ENCODE measurements at places on chromosomes 3 and 15.

GRCh38 chr15:88003541-88004327 lies 252.8 kb downstream of the NTRK3 start:
- DNase-seq, result no peak

GRCh38 chr15:65368302-65369211 lies 9.2 kb downstream of the IGDCC3 start:
- DNase-seq, result no peak

DNA sequence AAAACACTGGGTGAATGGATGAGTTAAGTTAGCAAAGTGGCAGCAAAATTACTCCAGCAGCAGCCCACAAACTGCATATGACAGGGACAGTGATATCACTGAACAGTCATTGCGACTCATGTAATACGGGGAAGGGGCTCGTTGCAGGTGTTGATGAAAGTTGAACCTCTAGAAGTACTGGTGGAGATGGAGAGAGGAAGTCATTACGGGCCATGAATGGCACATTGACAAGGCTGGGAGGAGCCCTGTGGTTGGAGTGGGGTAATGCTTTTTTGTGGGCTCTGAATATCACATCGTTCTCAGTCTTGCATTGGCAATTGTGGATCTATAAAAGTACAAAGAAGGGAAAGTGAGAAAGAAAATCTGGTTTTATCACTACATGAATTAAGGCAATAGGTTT lies 278.1 kb downstream of the ZPLD1 start:
- no peak for DNase-seq

DNA sequence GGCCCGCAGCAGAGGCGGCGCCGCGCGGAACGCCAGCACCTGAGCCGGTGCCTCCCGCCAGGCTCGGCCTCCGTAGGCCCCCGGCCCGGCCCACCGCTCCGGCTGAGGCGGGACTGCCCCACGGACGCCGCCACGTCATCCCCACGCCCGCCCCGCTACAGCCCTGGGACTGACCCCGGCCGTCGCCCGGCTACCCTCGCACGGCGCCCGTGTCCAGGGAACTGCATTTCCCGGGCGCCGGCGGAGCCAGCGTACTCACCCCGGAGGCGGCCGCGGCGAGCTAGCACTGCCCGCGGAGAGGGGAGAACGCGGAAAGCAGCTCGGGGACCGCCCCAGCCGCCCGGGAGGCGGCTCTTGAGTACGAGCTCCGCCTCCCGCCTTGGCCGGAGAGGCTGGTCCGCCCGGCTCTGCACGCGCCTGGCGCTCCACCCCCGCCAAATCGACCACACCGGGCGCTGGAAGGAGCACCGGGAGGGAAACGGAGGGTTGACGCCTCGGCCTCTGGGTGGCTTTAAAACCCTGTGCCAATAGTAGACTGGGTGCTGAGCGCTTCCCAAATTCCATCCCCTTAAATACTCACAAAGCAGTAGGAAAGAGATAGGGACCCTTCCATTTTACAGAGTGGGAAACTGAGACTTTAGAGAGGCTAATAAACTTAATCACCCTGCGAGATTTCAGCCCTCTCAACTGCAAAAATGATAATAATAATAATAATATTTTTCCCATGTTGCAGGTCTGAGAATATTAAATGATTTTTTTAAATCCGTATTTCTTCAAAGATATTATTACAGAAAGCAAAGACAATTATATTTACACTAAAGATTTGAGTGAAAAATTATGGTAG lies at the start of gene B4GALT4:
Gene B4GALT4, minus strand, starts transcription at position 288 of the 844 bp plus-strand sequence. CDS start 10,779 bp downstream, outside the sequence.
- DNase-seq, result peak; percentile 37

DNA sequence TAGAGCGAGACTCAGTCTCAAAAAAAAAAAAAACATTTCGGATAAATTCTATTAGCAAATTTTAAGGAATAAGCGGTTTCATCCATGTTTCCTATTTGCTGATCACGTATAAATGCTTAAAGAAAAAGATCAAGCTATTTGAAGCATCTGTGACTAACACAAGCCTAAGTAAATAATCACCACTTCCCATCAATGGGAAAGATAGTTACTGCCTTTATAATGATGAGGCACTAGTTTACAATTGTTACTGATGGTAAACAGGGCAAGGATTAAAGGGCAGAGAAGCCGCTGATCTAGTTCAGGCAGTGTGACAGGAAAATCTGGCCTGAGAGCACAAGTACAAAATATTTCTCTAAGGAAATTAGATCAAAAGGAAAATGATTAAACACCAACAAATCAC lies 13.7 kb downstream of the CLPX start:
- DNase-seq, result no peak

DNA sequence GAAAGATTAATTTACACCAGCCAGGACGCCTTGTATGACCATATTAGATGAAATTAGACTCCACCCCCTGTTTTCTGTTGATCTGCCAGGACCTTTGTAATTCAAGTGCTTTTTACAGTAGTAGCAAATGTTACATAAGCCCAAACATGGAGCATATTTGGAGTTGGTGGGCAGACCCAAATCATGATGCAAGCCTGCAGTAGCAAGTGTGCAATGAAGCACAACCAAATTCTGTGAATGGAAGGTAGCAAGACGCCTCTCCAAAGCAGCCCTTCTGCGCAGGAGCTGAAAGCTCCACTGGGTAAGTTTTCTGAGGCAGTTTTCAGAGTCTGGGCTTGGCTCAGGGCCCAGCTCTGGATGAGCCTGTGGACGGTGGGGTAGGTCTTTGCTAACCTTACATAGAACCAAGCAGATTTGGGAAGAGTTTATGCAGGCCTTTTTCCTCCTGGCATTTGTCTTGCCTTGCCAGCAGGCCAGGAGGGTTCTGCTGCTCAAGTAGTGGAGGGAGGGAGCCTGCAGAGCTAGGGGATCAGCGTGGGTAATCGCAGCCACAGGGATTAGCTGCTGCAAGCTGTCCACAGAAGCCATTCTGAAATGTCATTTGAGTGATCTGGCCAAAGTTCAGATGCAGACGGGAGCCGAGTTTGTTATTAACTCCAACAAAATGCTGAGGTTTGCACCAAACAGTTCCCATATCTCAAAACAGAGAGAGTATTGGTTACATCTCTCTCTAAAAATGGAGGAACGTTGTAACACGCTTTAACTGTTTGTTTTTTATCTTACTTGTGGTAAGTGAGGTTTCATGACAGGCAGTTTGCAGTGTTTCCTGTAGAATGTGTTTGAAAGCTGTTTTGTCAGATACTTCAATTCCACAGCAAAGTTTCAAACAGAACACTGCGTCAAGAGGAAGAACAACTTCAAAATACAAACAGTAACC lies 55.4 kb downstream of the PSMD6 start:
- DNase-seq, result no peak

DNA sequence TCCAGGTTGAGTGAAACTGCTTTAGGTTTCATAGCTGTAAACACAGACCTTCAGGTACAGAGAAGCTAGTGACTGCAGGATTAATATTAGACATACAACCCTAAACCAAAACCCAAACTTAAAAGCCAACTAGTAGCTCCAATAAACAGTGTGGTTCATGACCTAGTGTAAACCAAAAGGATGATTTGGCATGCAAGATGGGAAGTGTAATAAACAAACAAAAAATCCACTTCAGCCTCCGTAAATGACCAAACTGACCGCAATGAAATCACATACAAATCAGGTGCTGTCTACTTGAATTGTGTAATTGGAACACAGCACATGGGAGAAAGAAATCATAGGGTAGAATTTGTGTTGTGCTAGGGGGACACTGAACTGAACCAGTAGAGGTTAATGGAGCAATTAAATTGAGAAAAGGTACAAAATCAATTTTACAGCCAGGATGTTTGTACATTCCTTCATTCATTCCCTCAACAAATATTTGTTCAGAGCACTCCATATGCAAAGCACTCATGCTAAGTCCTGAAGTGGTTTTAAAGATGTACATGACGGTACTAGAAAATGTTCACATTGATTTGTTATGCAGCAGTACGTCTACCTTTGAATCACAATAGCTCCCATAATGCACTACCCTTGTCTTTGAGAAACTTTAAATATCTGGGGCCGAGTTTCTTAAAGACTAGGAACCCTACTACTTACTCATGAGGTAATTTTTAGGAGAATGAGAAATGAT lies 21.4 kb upstream of the CHST2 start:
- no peak for DNase-seq

- no peak for DNase-seq
Measured at GRCh38 chr3:186069199-186069598, 39.7 kb downstream of the ETV5 start.

DNA sequence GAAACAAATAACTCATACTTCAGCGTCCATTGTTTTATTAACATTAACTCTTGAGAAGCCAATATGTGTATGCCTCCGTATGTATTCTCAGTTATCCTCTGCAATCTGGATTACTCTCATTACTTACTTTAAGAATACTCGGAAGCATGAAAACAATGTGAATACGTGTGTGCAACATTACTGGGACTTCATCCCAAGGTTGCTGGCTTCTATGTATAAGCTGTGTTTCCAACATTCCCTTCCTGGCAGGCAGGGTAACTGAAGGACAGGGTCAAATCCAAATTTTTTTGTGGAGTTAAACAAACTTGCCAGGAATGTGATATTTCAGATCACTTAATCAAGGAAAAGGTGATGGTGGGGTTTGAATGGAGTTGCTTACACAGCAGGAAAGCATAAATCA lies 34.5 kb upstream of the NR1I2 start:
- no peak for DNase-seq

GRCh38 chr3:56443372-56443771 lies 24.9 kb downstream of the ERC2 start:
- no peak for DNase-seq

GRCh38 chr3:105938101-105938500 lies 69.3 kb upstream of the CBLB start:
- no peak for DNase-seq

DNA sequence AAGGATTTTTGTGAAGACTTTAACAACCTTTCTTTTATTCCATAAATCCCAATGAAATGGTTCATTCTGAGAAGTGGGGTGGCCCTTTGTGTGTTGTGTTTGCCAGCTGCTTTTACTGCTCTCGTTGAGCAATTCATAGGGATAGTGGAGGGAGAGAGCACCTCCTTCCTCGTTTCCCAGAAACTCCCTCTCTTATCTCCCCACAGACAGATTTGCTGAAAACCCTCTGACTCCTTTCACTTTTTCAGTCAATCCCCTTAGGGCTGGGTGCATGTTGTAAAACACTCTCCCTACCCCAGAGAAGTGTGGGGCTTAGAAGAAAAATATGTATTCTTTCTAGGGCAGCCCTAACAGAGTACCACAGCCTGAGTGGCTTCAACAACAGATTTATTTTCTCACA lies 557.2 kb upstream of the RGMA start:
- DNase-seq, result no peak

DNA sequence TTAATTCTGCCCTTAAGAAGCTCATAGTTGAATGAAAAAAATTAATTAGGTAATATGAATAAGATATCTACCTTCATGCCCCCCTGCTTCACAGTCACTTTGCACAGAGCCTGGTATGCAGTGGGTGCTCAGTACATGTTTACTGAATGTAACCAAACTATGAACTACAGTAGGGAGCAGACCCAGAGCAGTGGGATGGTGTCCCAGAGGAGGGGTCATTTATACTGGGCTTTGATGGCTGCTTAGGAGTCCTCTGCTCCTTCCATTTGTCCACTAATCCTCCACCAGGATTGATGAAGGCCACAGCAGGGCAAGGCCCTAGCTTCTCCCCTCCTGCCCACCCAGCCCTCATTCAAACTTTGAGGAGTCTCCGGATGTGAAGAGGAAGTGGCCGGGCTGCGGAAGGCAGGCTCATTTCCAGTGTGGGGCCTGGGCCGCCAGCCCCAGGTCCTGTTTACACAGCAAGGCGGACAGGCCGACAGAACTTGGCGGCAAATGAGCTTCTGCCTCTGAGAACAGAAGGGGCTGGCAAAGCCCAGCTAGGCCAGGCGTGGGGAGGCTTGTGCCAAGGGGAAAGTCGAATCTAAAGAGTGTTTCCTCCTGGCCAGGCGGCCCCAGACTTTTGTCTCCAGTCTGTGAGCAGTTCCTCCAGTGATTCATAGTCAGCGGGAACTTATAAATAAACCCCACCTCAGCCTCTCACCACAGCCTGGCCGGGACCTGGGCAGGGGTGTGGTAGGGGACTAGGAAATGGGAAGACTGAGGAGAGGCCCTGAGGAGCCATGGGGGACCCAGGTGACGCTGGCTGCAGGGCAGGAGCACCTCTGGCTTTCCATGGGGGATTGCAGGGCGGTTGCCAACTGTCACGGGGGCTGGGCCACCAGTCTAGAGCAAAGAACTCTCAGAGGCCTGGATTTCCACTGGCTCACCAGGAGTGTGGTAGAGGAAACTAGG lies 51.6 kb upstream of the LCTL start:
- no peak for DNase-seq

GRCh38 chr3:11289864-11290263 lies 17.7 kb downstream of the ATG7 start:
- no peak for DNase-seq

- DNase-seq, result no peak
Measured at GRCh38 chr15:84969257-84969656, 12.4 kb upstream of the PDE8A start.

GRCh38 chr3:193490580-193490979 lies 64.1 kb downstream of the ATP13A4 start:
- no peak for DNase-seq

GRCh38 chr15:66734961-66735908 lies 33.2 kb downstream of the SMAD6 start:
- DNase-seq, result no peak

GRCh38 chr15:77664428-77664827 lies 31.7 kb upstream of the LINGO1 start:
- DNase-seq, result no peak

- DNase-seq, result no peak
Measured at GRCh38 chr15:66237513-66238235, 15.9 kb downstream of the MEGF11 start.

GRCh38 chr3:64224826-64225610 lies at the start of gene PRICKLE2:
PRICKLE2 (minus strand) TSS chr3:64225466; CDS start chr3:64198927, 26,539 bp downstream.
- no peak for DNase-seq

GRCh38 chr15:64503197-64503596 lies 42.8 kb downstream of the ZNF609 start:
- no peak for DNase-seq

Measured in activated T-helper 1 cell treated with anti-CD3 and anti-CD28 coated beads, Interleukin-2, amount 50 U/mL, for 16 hours (primary cell).